ENCODE measurements at places on chromosomes 4 and X.

DNA sequence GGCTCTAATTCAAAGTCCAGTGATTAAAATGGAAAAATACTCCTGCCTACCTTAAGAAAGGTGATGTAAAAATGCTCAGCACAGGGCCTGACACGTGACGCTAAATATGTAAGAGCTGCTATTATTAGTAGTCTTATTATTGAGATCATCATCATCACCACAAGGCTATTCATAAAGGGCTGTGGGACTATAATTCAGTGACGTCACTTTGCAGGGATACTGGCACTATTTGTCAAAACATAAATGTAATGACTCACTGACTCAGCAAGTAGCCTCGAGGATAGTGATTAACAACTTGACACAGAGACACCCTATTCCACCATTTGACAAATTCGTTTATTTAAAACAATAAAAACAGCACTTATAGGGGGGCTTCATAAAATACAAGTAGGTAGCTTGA lies 258.9 kb downstream of the SPANXN1 start:
- no peak for DNase-seq

DNA sequence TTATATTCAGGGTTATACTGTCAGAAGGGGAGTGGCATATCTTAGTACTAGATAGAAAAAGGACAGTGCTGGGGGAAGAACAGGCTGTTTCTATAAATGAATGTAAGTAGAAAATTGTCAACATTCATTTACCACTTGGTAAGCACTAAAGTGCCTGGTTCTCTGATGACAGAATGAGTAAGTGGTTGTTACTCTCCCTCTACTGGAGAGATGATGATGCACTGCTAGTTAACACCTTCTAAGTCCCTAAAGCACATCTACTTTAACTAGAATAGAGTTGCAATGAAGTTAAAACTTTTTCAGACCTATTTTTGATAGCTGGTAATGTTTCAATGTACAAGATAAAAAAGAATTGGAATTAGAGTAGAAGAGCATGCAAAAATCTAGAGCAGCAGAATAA lies 214.5 kb downstream of the KLHL4 start:
- no peak for DNase-seq

- no peak for DNase-seq
These were observed 26.0 kb upstream of the ANXA3 start for GRCh38 chr4:78525559-78525958.

GRCh38 chr4:48337731-48338130 lies 3.6 kb upstream of the SLAIN2 start:
- no peak for DNase-seq

DNA sequence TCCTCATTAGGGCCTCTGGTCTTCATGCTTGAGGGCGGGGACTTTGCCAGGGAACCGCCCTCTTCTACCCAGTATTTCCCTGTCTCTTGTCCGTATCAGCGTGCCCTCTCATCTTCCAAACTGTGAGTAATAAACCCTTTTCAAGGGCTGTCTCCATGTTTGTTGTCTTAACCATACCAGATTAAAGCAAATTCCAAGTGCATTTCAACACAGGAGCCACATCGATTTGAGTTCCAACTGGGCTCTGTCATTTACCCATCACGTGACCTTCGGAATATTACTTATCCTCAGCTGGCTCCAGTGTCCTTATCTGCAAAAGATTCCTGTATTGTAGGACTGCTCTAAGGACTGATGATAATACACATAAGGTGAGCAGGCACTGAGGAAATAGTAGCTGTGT lies 6.4 kb upstream of the PHEX start:
- no peak for DNase-seq

GRCh38 chr4:83231620-83232076 lies 53.0 kb downstream of the COQ2 start:
- DNase-seq: no peak

DNA sequence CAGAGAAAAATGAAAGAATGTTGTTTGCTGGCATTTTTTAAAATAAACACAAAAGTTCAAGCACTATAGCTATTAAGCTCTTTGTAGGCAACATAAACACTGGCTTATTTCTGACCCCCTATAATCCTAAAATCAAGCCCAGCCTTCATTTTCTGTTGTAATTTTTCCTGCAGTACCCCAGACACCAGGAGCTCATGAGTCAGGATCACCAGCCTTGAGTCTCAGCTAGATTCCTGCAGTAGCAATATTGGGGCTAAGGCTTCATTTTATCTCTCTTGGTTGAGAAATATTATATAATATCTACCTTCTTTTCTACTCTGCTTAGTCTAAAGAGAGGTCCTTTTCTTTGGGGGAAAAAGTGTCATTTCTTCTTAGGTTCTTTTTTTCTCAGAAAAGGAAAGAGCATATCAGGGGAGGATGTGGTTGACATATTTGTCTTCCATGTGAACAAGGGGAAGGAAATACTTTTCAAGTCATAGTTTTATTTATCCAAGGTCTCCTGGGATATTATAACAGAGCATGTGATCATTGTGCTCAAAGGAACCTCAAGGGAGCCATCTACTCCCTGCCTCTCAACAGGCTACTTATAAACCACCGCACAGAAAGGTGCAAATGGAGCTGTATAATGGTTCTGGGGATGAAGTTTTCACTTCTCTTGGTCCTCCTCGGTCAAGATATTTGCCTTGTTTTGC lies 678.3 kb upstream of the NR3C2 start:
- no peak for DNase-seq

Data from NCI-H1436 treated with DMSO at 0.1 percent for 48 hours (cell line).